ENCODE measurements at places on chromosomes 7 and 10.
A peak's percentile ranks its signal among the peaks of the same experiment; 100 is the strongest.

- DNase-seq: no peak
Observed at GRCh38 chr7:1969459-1970284, 263.1 kb downstream of the MAD1L1 start.

- no peak for DNase-seq
Observed at GRCh38 chr10:102118867-102119266, 1.3 kb downstream of the LDB1 start.

DNA sequence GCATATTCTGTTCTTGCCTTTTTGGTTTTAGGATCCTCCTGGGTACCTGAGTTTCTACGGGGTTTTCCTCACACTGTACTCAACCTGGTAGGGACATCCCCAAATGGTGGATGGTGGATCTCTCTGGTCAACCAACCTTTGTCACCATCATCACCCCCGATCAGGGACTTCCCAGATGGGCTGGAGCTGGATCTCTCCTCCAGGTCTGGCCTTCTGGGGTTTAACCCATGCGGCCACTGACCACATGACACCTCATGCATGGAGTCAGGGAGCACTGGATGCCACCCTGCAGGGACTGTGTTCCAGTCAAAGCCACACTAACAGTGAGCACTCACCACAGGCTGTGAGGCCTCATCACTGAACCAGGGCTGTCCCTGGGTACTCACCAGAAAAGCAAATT lies 80.0 kb downstream of the CELF2 start:
- DNase-seq: no peak

DNA sequence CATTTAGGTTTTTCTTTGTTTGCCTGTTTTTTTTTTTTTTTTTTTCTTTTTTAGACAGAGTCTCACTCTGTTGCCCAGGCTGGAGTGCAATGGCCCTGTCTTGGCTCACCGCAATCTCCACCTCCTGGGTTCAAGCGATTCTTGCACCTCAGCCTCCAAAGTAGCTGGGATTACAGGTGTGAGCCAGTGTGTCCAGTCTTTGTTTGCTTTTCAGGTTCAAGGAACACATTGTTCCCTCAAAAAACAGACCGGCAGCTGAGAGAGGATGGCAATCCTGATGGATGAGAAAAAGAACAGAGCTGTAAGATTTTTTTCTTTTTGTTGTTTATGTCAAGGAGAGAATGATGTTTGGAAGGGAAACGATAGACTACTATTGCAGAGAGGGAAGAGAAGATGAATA lies 23.3 kb upstream of the RHOBTB1 start:
- DNase-seq: no peak

DNA sequence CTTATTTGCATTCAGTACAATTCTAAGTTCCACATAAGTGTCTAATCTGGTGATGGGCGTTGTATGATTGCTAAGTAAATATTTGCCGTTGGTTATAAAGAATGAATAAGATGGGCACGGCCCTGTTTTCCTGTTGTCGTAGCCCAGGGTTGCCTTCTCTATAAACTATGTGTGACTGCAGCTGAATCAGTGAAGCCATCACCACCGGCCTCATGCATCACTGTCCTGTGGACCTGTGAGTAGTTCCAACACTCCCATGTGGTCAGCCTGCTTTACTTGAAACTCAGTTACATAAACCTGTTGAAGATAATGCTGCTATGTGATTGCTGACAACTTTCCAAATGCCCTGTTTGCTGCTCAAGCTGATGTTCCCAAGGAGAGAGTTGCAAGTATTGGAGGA lies 21.6 kb upstream of the KLF6 start:
- peak; percentile 63 for DNase-seq
